Body of pancreas (tissue), 4 donors: ENCODE measurements at places on chromosomes 1 and 21.

GRCh38 chr1:100769906-100770646 is 50.5 kb downstream of the VCAM1 start:
- DNase-seq, result no peak

- no peak for DNase-seq
Measured at GRCh38 chr21:33767236-33767635, 124.9 kb downstream of the ITSN1 start.

- no peak for DNase-seq
Measured at GRCh38 chr1:12034381-12034801, 15.1 kb downstream of the MIIP start.

- DNase-seq, result peak; percentile 55
Measured at GRCh38 chr1:220873868-220874655, 5.2 kb upstream of the HLX start.

GRCh38 chr1:8251635-8252034 is 66.3 kb upstream of the SLC45A1 start:
- DNase-seq, result no peak
